Stomach (tissue), 19 donors: ENCODE measurements at places on chromosomes 16 and 17. TPM values are rescaled to one million over a fixed set of nuclear protein-coding genes. Genes with fewer than 3 reads are reported as not detected.

DNA sequence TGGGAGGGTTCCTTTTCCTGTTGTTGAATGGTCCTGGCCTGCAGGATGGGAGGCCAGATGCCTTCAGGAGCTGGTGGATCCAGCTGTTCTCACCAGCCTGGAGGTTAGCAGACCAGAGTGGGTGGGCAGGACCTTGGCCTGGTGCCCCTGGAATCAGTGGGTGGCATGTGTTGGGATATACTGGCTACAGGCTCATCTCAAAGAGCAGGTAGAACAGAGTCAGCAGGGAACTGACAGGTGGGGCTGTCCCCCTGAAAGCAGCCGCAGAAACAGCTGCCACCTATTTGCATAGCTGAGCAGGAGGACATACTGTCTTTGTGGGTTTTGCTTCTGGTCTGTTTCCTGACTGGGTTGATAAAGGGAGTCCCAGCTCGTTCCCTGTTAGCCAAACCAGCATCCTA, 144.1 kb downstream of the RAB11FIP4 start:
- DNase-seq: no peak

NXPH3 gene
- not detected for total RNA-seq

- no peak for DNase-seq
Observed at GRCh38 chr17:20999044-20999573, 43.7 kb downstream of the USP22 start.

CDRT15L2 gene
- total RNA-seq: not detected

KRTAP4-1 gene
- total RNA-seq: not detected

OR1F1 gene
- total RNA-seq: not detected

DNA sequence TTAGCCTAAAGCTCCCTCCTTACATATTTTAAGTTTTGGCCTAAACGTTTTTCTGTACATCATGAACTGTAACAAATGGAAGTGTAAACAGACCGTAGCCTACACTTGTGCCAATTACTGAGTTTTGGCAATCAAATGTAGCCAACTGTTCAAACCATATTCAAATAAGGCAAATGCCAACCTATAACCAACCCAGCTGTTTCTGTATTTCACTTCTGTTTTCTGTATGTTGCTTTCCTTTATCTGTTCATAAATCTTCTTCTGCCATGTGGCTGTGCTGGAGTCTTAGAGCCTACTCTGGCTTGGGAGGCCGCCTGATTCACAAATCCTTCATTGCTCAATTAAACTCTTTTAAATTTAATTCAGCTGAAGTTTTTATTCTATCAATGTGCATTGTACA, 6.9 kb upstream of the C16orf78 start:
- DNase-seq: no peak

DNA sequence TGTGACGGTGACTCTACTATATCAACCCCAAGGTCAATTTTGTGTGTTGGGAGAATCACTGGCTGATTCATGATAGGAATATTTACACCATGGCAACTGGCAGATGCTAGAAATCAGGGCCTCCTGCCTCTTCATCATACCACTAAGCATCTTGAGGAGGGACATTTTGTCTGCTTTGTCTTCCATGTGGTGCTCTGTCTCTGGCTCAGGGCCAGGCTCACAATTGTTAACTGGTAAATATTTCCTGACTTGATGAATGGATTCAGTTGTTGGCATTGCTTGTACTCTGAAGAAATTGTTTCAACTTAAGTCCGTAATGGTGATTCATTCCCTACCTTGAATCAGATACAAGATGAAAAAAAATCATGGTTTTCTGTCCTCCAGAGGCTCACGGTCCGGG, 292.7 kb downstream of the HAPSTR1 start:
- DNase-seq: no peak

WSB1 gene
- total RNA-seq: 88.3 TPM

GRCh38 chr17:35052241-35052610, 11.3 kb downstream of the RFFL start:
- no peak for DNase-seq

- DNase-seq: no peak
Observed at GRCh38 chr17:80742091-80742490, 197.5 kb downstream of the RPTOR start.

IGSF6 gene
- total RNA-seq: not detected

DNA sequence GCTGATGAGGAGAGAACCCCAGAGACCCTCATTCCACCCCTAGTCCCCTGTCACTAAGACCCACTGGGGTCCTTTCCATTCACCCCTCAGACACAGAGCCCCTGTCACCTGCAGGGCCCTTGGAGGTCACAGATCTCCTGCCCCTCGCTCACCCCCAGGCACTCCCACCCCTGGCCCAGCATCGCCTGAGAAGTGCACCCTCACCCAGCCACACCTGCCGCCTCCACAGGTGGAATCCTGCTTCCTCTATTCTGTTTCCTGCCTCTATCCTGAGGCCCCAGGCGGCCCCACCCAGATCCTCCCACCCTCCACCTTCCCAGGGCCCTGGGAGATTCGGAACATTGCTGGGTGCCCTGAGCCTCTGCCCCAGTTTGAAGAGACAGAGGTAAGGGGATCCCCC, 13.8 kb upstream of the KRT17 start:
- no peak for DNase-seq

DNA sequence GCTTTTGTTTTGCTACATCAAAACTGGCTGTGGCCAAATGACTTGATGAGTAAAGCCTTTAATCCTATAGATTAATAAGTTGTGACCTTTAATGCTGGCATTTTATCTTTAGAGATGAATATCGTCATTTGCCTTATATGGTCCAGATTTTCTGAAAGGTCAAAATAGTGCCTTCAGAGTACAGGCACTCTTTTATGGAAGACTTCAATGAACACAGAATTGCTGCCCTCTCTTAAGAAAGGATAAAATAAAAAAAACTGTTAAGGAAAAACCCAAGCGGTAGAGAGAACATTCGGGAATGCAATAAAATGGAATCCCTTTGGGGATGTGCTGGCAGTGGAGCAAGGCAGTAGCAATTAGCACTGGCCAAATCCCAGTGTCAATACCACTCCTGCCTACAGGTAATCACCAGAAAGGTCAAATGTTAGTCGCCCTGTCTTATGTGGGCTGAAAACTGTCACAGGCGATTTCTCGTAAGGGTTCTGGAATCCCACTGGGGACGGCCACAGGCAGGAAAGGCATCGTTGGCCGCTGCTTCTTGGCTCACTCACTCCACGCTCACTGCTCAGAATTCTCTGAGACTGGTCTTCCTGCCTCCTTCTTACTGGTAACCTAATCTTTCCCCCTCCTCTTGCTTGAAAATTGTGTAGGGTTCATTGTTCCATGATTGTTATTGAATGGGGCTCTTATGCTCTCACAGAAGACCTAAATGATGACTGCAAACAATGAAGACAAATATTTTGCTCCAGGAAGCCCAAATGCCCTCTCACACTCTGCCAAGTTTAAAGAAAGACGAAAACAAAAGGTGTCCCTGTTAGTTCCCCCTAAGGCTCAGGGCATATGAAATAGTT, 45.4 kb upstream of the HSBP1 start:
- no peak for DNase-seq

DNA sequence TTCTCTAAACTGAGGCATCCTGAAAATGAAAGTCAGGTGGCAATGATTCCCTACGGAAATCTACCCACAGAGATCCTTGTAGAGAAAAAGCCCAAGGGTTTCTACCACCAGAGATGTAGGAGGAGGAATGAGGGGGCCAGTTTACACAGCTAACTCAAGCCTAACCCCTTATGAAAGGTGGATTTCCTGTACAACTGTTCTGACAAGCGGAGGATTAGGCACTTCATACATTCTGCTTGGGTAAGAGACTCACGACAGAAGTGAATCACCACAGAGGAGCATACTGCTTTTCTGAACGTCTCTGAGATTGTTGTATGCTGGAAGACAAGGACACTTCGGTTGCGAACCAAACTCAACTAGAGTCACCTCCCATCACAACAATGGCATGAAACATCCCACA, 72.7 kb downstream of the SMG6 start:
- no peak for DNase-seq

GRCh38 chr16:86534779-86535615, 20.0 kb downstream of the MTHFSD start:
- no peak for DNase-seq

- DNase-seq: no peak
Observed at GRCh38 chr17:12634789-12635414, 30.8 kb upstream of the MYOCD start.

DNA sequence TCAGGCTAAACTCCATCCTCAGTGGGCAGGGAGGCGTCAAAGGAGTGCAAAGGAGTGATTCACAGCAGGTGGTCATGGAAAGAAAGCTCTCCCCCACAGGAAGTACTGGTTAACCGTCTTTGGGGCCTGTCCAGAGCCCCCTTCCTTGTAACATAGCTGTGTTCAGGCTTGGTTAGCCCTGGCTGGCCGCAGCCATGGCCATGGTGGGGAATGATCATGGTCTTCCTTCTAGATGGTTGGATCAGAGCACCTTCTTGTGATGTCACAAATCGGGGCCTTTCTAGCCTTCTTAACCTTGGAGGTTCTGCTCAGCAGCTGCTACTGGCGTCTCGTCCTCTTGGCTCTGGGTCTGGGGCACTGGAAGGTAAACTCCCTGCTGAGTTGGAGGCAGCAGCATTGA, 15.8 kb downstream of the NKD1 start:
- no peak for DNase-seq

SGSH gene
- 52.9 TPM for total RNA-seq

GRCh38 chr17:78793415-78793814, 11.3 kb upstream of the CYTH1 start:
- DNase-seq: no peak

BCL6B gene
- total RNA-seq: 1.3 TPM

- no peak for DNase-seq
Observed at GRCh38 chr16:4109250-4109736, 6.9 kb downstream of the ADCY9 start.

KIF2B gene
- total RNA-seq: not detected

CHRNE gene
- 0.45 TPM for total RNA-seq

DNA sequence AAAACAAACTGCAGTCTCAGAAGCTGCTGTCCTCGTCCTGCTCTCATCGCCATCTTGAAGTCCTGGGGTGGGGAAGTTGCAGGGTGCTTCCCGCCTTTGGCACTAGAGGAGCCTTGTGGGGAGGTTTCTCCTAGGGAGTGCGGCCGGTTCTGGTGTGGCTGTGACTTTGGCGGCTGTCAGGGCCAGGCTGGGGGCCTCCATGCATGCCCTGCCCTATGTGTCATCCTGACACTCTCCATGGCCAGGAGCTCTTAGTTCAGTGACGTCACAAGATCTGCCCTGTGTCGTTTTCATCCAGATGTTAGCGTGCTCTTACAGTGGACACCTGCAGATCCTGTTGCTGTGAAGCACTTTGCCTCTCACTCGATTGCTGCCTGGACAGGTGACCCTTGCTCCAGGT, 49.6 kb downstream of the PLD6 start:
- DNase-seq: no peak

DNA sequence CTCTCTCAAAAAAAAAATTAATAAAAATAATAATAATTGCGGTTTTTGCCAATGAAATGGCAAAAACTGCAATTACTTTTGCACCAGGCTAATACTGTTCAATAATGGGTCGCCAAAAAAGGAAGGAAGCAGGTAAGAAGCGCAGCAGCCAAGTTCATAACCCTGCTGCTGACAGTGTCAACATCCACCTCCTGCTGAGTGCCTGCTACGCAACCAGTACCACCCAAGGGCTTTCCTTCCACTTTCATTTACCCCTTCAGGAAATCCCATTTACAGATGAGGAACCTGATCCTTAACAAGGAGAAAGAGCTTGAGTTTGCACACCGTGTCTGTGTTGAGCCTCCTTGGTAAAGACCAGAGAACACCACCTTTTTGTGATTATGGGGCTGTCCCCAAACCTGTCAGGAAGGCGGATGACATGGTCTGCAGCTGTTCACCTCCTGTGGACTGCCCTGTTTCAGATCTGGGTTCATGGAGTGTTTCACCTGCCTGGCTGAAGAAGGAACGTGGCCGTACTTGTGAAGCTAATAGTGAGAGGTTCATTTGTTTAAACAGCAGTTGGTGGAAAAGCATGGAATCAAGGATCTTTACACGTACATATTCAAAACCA, 378.0 kb downstream of the SLC39A11 start:
- DNase-seq: no peak

TNFRSF17 gene
- total RNA-seq: not detected

GRCh38 chr16:50737420-50737959, 4.4 kb upstream of the CYLD start:
- no peak for DNase-seq

DNA sequence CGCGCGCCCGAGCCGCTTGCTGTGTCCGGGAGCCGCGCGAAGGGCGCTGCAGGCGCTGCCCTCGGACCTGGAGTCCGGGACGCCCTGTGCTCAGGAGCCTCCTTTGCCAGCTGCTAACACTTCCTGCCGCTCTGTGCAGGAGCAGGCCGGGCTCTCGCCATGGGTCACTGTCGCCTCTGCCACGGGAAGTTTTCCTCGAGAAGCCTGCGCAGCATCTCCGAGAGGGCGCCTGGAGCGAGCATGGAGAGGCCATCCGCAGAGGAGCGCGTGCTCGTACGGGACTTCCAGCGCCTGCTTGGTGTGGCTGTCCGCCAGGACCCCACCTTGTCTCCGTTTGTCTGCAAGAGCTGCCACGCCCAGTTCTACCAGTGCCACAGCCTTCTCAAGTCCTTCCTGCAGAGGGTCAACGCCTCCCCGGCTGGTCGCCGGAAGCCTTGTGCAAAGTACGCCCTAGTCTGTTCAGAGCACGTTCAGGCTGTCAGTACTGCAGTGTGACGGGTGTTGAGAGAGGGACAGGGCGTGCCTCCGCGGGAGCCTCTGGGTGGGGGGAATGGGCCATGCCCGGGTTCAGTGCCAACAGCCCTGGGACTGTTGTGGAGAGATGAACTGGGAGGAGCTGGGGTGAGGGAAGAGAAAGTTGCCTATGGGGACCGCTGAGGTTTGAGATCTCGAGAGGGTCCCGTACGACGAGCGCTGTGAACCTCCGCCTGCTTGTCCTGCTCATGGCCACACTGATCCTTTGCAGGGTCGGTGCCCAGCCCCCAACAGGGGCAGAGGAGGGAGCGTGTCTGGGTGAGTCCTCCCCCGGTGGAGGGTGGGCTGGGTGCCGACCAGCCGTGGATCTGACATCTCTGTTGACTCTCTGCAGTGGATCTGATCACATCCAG, 1.3 kb downstream of the ZNF276 start:
- peak; percentile 92 for DNase-seq

DNA sequence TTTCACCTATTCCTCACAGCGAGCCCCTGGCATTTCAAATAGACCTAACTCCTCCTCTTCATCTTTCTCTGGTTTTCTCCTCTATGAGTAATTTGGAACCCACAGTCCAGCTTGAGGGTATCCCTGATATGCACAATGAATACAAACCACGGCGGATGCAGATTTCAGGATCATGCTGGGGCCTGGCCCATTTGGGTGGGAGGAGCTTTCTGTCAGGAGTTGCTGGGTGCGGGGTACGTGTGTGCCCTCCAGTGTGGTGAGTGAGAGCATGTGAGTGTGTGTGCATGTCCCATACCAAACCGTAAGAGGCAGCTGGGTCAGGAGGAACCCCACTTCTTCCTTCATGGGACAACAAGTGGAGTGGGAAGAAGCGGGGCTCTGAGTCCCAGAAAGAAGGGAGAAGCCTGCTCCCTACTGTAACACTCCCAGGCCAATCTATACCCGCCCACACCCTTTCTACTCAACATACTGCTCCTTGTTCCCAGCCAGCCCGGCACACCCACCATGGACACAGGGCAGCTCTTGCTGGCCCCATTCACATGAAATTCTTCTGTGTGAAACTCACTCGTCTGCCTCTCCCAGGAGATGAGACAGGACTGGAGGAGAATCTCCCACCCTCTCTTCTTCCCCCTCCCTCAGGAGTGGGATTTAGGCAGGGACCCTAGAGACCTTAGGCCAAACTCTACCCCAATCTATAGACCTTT, 18.4 kb downstream of the CNTNAP1 start:
- no peak for DNase-seq

MPP2 gene
- total RNA-seq: 0.43 TPM
